GM18507 (cell line): ENCODE measurements at places on chromosomes 13 and 19.

GRCh38 chr13:83350569-83350968, 531.7 kb downstream of the SLITRK1 start:
- DNase-seq = no peak

- no peak for DNase-seq
Observed at GRCh38 chr13:48253849-48254248, 20.8 kb downstream of the ITM2B start.

- DNase-seq = no peak
Observed at GRCh38 chr19:47438793-47439220, 19.5 kb upstream of the MEIS3 start.

DNA sequence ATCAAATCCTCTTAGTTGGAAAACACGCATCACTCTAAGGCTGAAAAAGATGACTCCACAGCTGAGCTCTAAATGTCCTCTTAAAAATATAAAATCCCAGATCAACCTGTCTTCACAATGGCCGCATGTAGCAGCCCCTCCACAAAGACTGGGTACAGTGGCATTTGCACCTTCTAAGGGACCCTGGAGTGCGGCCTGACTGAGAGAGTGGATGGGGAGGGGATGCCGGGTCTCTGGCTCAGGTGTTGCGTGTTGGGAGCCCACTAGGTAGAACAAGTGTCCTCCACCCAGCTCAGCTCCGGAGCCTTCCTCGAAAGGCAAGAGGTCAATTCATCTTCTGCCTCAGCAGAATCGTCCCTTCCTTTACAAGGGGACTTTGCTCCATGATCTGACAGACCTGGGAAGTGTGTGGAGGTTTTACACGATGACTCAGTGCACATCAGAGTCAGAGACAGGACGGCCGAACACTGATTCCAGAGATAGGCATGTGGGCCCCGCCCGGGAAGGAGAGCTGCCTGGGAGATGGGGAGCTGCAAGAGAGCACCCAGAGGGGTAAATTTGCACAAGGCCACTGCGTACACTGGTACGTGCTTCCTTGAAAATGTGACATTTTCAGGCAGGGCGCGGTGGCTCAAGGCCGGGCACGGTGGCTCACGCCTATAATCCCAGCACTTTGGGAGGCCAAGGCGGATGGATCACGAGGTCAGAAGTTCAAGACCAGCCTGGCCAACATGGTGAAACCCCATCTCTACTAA, 23.5 kb upstream of the SLC15A1 start:
- DNase-seq = no peak

- no peak for DNase-seq
Observed at GRCh38 chr19:18062028-18062427, 24.7 kb downstream of the IL12RB1 start.

- no peak for DNase-seq
Observed at GRCh38 chr13:52862358-52863206, 14.1 kb upstream of the PCDH8 start.

DNA sequence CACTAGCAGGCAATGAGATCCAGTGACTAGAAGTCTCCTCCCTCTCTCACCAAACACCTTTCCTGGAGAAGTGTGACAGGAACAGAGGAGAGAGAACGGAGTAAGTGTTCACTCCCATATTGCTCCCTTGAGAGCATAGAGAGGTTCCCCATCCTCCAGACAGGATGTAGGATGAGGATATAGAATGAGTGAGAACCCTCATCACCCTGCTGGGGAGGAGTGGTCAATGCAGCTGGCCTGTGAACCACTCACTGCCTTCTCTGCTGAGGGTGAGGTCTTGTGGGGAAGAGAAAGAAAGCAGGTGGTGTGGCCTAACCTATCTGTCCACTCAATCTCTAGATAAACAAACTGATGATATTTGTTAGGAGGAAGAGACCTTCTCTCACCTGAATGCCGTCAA, 386.6 kb downstream of the PCDH20 start:
- no peak for DNase-seq

- DNase-seq = no peak
Observed at GRCh38 chr19:48565090-48565489, 13.1 kb downstream of the SULT2B1 start.

DNA sequence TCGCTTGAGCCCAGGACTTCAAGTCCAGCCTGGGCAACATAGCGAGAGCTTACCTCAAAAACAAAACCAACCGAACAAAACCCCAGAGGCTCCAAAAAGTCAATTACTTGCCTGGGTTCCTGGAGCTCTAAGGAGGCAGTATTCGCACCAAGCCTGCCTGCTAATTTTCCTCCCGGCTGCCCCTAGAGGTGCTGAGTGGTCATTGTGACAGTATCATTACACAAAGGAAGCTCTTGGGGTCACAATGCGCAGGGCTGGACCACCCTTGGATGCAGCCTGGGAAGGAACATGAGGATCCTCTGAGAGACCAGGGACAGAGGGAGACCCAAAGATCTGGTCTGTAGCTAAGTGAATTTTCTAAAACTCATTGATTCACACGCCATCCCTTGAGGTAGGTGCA, 8.5 kb upstream of the PEX11G start:
- DNase-seq = no peak
